ENCODE measurements at places on chromosomes 16 and 17.

DNA sequence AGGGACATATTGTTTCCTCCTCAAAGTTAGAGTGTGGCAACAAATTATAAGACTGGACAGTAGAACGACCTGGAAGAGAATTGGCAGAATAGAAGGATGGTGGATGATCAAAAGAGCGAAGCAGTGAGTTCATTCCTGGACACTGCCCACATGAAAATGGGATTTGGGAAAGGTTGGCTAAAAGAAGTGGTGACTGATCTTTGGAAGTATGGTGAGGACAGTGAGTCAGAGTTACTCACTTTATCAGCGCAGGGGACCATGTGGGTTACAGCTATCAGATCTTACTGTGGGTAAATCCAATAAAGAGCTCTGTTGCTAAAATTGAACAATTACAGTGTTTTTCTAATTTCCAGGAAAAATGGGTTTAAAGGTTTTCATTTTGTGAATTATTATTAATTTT is 2.7 kb upstream of the TANC2 start:
- no peak for DNase-seq

GRCh38 chr17:72510351-72511016 is 389.7 kb downstream of the SOX9 start:
- DNase-seq, result no peak

DNA sequence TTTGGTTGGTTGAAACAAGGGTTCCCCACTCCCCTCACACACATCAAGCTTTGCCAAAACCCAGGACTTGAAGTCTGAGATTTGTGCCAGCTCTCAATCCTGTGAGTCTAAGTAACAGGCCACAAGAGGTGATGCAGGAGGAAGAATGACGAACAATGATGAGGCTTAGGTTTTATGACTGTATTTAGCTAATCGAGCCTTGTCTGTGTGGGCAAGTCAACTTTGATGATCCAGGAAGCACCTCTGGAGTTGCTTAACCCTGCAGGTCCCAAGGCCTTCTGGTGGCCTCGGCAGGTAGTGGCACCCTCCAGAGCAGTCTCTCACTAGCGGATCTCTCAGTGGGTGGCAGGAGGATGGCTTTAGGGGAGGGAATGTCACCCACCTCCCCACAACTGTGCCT is 28.7 kb downstream of the CDK5RAP3 start:
- no peak for DNase-seq

- peak; percentile 59 for DNase-seq
Observed at GRCh38 chr16:64983963-64984362, 137.9 kb downstream of the CDH11 start.

DNA sequence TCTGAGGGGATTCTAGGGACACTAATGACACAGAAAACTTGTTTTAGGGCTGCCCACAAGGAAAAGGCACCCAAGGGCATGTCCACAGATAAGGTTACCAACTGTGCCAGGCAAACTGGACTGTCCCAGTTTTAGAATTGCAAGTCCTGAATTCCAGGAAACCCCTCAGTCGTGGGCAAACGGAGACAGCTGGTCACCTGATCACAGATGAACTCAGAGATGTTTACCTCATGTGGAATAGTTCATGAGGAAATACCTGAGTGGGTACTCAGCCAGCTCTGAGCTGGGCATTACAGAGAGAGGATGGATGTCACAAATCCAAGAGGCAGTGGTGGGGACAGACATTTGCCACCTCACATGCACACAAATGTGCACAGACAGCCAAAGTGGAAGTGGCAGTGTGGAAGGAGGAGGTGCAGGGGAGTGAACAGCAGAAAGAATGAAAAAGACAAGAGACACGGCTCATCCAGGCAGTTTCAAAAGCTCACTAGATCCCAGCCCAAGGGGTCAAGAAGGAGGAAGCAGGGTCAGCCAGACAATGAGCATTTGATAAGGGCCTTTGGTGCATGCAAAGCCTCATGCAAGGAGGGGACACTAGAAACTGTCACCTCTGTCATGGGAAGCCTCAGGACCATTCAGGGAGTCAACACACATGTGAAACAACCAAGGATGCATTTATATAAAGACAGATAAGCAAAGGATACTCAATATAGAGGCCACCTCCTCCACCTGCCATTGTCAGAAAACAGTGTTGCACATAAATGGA is 24.8 kb downstream of the TTLL6 start:
- DNase-seq, result no peak

- no peak for DNase-seq
Observed at GRCh38 chr17:21058098-21058893, 15.5 kb upstream of the USP22 start.

- no peak for DNase-seq
Observed at GRCh38 chr16:20765732-20766131, 1.9 kb downstream of the ACSM3 start.

- DNase-seq, result no peak
Observed at GRCh38 chr17:49928126-49928800, 40.7 kb upstream of the DLX4 start.

GRCh38 chr17:19017401-19017800 is 12.8 kb upstream of the FAM83G start:
- DNase-seq, result no peak

DNA sequence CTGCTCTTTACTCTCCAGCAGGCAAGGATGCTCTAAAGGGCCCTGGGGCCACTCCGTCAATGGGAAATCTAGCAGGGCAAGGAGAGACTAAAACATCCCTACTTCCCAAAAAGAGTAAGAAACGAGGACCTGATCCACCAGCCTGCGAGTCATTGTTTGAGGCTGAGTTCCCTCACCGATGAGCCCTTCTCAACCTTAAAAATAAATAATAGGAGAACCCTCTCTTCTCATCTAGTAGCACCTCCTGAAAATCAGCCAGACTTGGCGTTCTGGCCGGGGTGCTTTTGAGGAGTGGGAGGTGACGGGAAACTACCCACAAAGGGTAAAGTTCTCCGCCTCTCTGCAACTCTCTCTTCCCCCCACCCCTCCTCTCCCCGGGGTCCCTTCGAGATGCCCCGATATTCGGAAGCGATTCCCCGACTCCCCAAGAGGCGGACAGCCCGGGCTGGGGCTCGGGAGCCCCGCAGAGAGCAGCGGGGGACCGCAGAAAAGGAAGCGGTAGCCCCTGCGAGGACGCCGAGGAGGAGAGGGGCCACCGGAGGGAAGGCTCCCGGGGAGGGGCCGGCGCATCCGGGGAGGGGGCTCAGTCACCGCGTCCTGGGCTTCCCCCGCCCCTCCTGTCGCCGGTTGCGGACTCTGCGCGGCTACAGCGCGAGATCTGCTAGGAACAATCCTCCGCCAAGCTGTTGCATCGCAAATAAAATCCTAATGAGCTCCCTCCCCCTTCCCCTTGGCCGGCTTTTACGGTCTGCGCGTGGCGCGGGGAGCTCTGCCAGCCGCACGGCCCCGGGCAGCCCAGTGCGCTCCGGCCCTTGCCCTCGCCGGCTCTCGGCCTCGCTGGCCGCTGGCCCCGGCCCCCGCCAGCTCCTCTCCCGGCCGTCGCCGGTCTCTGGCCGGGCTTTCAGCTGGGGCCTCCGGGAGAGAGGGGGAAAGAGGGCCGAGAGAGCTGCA is 1.3 kb downstream of the HOXB9 start:
- DNase-seq, result no peak

DNA sequence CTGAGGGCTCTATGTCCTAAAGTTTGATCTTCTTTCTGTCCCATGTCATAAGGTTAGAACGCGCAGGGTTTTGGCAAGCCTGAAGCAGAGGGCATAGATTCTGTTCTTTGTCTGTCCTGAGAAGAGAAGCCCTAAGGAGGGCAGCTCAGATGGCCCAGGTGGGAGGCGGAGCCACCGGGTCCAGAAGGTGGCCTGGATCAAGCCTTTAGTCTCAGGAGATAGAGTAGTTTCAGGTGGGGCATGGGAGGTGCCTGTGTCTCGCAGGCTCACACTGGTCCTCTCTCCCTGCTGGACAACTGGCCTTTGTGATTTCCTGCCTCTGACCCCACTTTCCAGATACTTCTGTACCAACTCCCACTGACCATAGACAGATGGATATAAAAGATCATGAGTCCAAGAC is 44.2 kb upstream of the DNAJA2 start:
- no peak for DNase-seq

- DNase-seq, result no peak
Observed at GRCh38 chr16:81738783-81739496, 40.2 kb upstream of the PLCG2 start.

GRCh38 chr17:74445158-74445557 is 13.3 kb downstream of the GPRC5C start:
- no peak for DNase-seq

DNA sequence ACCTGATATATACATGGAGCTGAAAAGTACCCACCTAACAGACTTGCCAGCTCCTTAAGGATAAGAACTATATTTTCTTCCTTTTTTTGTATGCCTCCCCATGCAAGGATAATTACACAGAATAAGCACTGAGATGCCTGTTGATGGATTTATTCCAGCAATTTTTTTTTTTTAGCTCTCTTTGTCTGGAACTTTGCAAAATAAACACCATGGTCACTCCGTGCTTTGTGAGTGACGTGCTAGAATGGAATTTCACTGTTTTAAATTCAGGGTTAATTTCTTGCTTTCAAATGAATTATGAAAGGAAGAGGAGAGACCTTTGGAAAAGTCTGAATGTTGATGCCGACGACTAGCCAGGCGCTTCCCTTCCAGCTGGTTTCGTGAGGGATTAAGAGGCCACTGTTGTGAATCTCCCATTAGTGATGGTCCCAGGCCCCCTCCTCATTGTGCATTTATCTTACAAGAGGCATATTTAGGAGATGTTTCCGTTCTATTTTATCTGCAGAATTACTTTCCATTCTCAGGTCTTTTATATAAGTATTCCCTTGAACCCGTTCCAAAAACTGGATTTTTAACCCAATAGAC is 529.1 kb downstream of the WWOX start:
- no peak for DNase-seq

- DNase-seq, result no peak
Observed at GRCh38 chr17:8163978-8164814, 1.4 kb upstream of the VAMP2 start.

- no peak for DNase-seq
Observed at GRCh38 chr17:6035801-6036394, 34.3 kb upstream of the WSCD1 start.

DNA sequence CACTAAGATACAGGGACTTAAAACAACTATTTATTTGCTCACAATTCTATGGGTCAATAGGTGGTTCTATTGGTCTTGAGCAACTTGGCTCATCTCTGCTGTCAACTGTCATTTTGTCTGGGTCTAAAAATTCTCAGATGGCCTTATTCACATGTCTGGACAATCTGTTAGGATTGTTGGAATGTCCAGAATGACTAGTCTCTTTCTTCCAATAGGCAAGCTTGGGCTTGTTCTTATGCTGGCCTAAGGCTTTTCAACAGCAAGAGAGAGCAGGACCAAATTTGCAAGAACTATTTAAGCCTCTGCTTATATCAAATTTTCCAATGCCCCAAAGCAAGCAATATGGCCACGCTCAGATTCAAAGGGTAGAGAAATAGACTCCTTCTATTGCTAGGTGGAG is 240.9 kb downstream of the KIF2B start:
- no peak for DNase-seq

DNA sequence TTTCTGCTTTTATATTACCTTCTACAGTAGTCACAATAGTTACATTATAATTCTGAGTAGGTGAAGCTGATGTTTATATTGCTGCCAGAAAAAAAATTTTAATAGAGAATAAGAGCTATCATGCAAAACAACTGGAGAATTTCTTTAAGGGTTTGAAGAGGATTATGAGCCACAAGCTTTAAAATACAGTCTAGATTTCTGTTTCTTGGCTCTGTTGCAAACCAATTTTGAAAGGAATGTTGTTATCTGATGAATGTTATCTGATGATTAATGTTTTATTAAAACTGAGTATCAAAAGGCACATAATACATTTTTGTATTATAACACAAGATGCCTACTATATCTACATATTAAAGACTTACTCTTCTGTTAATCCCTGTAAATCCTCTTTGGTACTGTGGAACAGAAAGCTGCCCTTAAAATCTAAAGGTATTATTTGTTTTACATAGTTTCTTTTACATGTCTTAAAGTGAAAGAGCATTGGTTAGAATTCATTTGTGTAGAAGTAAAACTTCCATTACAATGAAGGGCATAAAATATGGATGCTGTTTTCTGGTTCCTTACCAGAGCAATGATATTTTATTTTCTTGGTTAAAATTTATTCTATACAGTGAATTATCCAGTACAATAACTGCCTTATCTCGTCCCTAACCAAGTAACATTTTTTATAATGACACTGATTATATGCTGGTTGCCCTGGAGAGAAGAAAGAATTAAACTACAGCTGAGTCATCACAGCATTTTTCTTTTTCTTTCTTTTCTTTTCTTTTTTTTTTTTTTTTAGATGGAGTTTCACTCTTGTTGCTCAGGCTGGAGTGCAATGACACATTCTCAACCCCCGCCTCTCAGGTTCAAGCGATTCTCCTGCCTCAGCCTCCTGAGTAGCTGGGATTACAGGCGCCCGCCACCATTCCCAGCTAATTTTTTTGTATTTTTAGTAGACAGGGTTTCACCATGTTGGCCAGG is 205.7 kb downstream of the TANC2 start:
- DNase-seq, result no peak

- no peak for DNase-seq
Observed at GRCh38 chr16:30040221-30040620, 9.2 kb upstream of the TLCD3B start.

DNA sequence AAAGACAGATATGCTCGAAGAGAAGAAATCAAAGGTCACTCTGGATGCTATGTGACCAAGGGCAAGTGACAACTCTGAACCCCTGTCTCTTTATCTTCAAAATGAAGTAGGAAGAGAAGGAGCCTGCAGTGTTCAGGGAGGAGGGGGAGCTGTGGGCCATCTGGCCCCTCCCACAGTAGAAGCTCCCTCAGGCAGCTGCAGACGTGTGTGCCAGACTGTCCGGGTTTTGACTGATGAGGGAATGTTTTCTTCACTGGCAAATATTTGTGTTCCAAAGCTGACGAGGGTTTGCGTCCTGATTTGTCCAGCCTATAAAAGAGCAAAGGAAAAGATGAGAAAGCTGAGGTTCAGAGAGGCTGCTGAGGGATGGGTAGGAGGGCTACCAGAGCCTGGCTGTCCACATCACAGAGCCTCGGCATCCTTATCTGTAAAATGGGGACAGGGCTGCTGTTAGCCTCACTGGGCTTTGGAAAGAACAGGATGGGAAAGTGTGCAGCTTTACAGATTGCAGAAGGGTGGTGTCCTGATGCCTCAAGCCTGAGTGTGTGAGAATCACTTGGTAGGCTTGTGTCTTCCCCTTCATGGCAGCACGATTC is 1.8 kb upstream of the GINS2 start:
- no peak for DNase-seq

DNA sequence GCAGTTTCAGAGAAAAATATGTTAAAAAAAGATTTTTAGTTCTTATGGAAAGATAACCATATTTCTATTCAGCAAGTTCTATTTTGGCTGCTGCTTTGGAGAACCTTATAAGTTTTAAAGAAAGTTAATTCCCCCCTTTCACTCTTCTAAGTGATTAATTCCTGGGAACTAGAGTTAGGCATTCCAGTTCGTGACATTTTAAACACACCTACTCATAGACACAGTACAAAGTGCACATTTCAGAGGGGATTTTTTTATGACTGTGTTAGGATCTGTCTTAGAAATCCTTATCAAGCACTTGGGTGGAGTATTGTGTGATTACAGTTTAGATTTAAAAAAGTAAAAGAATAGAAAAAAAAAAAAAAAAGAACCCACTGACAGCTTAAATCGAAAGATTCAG is 3.5 kb upstream of the CDH11 start:
- DNase-seq, result no peak
